ENCODE measurements at places on chromosomes 2 and 18.

- DNase-seq = peak; percentile 74
These were observed 181.7 kb upstream of the ETAA1 start for GRCh38 chr2:67215214-67216055.

DNA sequence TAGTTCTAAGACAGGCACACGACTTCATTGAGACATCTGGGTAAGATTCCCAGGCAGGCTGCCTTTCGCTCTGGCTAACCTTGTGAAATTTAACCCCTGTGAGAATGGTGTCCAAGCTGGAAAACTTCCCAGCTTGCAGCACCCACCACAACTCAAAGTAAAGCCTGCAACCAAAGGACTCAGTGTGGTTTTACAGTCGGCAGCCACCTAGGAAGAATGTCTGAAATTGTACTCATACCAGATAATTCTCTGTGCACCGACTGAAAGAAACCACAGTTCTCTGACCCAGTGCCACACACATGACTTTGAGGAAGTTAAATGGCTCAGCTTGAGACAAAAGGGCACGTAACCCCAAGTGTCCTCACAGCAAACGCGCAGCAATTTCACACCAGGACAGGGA, 125.7 kb downstream of the RBMS1 start:
- DNase-seq = no peak

DNA sequence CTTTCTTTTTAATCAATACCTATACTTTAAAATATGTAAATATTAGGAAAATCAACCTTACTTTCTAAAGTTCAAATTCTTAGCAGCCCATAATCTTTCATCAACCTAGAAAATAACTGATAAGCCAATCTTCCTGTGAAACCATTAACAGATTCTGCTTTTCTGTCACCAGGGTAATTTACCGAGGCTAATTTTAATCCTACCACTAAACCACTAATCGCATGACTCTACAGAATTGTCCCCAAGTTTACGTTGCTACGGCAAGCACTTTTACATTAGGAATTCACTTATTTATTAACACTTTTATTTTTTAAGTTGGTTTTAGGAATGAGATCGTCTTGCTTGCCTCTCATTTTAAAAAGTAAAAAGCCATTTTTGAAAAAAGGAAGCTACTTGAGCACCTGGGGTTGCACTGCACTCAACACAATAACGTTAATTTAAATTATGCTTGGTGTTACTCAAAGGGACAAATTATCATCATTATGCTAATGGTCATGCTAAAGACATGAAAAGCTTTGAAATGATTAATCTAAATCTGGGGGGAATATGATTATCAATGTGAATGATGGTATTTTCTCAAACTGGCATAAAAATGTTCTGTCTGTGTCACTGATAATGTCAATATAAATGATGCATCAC, 10.2 kb downstream of the ZNF516 start:
- no peak for DNase-seq

DNA sequence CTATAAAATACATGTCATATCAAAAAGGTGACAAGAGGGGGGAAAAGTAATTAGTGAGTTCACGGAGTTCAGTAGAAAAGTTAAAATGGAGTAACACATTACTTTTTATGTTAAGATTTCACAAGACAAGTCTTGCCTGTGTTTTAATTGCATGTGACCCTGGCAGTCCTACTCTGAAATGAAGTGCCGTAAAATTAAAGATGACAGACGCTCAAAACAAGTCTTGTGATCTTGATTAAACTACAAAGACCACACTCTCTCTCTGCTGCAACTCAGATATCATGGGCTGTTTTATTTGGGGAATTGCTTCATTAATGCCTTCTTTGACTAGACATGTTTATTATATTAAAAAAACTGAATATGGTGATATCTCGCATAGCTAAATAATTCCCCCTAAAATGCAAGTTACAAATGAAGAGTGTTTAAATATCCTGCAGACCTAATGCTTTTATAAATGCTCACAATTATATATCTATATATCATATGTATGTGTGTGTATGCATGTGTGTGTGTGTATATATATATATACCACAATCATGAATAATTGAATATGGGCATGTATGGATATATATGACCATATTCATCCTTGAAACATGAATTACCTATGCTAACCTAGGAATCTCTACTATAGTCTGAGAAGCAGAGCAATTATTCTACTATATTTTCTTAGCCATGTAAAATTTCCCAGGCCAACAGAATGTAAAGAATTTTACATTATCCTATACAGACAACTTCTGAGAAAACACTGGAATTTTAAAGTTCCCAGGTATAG, 647.5 kb downstream of the ARHGAP15 start:
- DNase-seq = no peak

GRCh38 chr2:134372611-134373131, 118.8 kb downstream of the MGAT5 start:
- no peak for DNase-seq

- no peak for DNase-seq
These were observed 124.9 kb downstream of the RGPD3 start for GRCh38 chr2:106343274-106343673.

DNA sequence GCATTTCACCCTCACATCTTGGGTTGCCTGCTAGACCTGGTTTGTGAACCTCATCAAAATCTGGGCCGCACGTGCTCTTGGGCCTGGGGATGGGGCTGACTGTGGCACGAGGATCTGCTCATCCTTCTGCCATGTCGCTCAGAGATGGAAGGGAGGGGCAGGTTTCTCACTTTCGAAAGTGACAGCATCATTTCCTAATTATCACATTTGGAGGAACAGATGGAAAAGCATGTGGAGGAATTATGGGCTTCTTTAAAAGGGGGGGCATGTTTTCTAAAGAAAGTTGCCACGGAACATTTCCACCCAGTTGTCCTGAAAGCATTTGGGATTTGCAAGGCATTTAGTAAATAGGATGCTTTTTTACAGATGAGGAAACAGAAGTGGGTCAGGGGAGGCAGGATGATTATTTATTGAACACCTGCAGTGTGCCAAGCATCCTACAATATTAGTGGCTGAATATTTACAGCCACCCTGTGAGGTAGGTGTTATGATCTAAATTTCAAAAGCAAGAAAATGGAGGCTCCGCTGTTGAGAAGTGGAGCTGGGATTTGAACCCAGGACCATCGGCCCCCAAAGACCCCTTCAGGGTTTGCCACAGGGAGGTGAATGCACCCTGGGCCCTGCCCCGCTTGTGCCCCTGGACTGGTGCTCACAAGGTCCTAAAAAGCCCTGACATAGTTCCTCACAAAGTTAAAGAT, 104.2 kb upstream of the MYCN start:
- no peak for DNase-seq

DNA sequence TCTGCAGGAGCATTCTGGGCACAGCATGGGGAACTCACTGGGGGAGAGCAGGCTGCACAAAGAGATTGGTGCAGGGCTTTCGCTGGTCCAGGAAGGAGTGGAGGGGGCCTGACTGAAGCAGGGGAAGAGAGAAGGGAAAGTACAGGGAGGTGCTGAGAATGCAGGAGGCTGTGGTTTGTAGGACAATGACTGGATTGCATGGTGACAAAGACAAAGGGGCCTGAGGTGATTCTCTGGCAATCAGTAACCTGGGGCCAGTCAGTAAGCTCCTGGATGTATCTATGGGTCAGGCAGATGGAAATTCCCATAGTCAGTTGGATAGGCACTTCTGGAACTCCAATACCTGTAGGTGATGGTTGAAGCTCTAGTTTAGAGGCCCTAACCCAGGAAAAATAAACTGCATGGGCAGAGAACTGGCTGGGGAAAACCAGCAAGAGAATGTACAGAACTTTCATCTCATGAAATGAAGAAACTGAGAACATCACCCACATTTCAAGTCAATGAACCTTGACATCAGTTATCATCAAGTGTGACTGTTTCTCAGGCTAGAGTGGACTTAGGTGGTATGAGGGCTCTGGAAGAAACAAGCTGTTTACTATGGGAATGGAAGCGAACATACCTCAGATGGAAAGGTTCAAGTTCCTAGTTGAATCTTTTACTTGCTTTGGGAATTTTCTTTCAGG, 193.2 kb downstream of the TPGS2 start:
- DNase-seq = no peak

DNA sequence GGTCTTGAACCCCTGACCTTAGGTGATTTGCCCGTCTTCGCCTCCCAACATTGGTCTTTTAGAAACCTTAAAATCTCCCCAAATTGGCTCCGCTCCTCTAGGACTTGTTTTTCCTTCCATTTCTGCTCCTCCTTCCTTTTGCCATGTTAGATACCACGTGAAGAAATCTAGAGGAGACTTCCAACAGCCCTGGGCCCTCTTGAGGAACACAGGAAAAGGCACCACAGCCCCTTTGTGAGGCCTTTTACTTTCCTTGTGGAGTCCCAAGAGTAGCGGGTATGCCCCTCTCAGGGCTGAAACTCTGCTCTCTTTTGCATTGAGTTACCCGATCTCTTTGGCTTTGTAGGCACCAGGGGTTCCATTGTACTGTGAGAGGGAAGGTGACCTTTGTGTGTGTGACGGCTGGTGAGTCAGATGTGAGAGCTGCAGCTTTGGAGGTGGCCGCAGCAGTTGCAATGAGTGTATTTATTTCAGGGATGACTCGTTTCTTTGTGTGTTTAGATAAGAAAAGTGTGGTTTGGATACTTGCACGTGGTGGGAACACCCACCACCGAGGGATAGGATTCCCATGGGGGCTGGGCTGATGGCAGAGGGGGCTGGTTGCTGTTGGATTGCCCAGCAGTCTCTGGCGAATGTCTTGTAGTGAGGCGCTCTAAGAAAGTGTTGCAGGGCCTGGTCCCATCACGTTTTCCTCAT, 218.4 kb upstream of the HS6ST1 start:
- no peak for DNase-seq

DNA sequence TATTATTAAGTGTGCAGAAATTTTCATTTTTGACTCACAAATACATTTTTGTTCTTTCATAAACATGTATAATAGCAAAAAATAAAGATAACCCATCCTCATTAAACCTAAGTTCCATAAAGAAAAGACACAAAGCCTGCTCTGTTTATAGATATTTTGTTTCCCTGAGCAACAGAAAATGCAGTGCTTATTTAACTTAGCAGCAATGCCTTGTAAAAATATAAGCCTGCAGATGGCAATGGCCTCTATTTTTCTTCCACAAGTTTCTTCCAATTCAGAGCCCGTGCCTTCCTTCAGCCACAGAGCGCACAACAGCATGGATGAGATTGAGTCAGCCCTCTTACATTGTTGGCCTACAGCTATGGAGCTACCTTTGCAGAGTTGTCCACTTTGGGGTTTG, 43.6 kb downstream of the PKP4 start:
- DNase-seq = no peak

DNA sequence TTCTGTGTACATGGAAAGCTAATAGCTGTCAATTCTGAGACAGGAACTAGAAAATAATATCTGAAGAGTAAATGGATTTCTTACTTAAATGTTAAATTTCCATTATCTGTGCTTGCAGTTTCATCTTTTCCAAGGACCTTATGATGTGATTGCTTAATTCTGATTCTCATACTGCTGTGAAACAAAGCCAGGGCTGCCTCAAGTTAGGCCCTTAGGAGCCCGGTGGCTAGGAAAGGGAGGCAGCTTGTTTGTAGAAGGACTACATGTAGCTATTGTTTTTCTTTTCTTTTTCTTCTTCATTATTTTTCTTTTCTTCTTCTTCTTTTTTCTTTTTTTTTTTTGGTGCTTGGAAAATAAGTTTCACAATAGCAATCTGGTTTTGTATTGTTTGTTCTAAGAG, 50.5 kb downstream of the XRCC5 start:
- DNase-seq = no peak

DNA sequence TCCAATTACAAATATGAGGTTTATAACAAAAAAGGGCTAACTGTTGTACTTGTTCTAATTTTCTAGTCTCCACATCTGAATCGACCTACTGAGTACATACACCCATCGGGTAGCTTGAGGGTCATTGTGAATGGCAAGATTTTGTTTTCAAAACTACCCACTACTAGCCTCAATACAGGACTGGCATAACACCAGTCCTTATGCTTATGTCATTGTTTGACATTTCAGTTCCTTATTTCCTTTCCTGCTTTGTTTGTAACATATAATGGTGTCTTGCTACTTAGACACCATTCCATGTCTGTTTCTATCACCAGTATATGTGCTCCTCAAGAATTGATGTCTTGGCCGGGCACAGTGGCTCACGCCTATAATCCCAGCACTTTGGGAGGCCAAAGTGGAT, 86.0 kb downstream of the EPHA4 start:
- DNase-seq = no peak

- no peak for DNase-seq
These were observed 596.9 kb downstream of the NYAP2 start for GRCh38 chr2:225996462-225996828.

- DNase-seq = no peak
These were observed 77.0 kb downstream of the RAD51AP2 start for GRCh38 chr2:17441055-17441771.

All from D341Med (cell line).